HEK293T (cell line): ENCODE measurements at places on chromosomes 1 and 21.
A peak's percentile ranks its signal among the peaks of the same experiment; 100 is the strongest.

DNA sequence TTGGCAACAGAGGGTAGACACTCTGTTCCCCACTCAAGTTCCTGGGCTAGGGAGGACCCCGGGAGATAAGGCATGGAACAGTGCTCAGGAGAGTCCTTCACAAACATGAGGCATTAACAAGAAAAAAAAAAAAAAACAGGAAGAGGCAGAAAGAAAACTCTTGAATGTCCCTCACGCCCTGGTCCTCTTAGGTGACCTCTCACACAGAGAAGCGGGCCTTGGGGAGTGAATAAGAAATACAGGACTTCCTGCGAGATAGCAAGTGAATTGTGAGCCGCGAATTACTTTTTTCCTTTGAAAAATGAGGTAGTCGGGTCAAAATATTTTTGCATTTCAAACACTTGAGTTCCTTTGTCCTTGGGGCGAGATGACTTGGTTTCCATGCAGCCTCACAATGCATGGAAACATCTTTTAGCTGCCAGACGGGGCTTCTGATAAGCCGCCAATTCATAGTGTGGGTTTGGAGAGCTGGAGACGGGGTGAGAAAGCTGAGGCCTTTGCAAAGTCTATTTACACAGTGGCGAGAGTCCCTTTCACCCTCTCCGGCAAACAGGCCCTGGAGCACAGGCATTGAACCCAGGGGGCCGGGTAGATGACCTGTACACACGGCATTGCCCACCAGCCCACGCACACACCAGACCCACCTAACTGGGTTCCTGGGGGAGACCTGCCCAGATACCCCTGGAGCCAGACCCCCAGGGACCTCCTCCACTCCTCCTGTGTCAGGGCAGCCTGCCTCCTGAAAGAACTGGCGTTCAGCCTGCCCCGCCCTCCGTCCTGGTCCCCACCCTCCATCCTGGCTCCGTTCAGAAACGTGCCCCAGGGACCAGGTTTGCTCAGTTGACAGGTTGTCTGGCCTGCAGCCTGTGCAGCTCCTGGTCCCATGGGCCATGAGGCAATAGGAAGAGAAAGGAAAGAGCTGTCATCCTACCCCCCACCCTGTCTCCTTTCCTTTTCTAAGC lies 192.3 kb downstream of the PRDM16 start:
- no peak for DNase-seq

DNA sequence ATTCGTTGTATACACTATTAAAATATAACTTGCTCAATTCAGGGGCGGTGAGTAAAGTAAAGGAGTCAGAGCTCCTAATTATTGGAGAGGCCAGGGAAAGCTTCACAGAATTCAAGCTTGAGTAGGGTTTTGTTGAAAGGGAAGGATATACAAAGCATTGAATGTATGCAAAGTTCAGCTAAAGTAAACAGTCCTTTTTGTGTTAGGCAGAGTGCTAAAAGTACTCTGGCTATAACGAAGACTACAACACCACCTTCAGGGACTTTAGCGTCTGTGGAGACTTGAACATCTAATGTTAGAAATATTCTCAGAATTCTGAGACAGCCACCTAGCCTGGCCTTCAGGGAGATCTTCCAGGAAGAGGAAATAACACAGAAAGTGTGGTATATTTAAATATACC lies 1.1 kb downstream of the FALEC start:
- no peak for DNase-seq

DNA sequence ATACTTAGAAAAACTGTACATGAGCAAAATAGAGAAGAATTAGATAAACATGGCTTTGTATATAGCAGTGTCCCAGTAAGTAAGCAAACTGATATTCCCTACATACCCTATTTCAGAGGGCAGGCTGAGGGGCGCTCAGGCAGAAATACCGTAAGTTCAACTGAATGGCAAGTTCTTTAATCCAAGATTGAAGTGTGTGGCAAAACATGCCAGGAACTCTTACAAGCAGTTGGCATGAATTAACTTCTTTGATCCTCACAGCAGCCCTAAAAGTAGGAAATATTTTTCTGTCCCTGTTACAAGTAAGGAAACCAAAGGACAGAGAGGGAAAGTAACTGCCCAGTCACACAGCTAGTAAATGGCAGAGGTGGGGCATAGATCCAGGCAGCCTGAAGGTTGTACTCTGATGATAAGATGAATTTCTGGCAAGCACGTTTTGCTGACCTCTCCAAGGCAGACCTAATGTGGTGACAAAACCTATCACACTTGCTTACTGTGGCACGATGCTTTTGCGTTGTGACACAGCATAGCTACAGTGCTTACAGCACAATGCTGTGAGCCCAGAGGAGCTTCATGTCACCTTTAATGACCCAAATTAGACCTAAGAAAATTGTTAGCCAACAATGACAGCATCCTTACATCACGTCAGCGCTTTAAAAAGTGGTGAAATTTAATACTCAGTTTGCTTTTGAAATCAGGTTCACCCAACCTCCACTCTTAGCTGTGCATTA lies 35.0 kb upstream of the THEM4 start:
- DNase-seq, result no peak

DNA sequence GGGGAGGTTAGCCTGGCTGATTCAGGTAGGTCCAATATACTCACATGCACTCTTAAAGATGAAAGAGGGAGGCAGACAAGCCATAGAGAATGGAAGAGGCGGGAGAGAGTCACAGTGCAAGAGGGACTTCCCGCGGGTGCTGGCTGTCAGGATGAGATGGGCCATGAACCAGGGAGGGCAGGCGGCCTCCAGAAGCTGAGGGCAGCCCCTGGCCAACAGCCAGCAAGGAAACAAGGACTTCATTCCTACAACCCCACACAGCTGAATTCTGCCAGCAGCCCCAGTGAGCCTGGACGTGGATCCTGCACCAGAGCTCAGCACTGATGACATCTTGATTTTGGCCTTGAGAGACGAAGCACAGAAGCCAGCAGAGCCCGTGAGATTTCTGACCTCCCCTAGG lies 15.1 kb upstream of the B3GALT5 start:
- DNase-seq, result no peak

DNA sequence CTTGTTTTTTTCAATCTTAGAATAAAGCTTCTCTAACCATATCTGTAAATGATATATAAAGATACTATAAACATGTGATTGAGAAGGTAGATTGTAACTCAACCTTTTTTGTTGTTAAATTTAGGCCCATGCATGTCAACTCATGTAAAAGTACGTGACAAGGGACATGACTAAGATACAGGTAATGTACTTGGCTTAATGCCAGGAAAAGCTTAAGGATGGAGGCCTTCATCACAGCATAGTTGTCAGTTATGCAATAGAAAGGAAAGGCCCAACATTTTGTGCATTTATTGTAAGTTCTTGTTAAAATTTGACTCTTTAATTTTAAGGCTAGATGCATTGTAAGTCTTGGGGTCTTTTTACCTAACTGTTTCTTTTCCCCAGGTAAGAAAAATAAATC lies 305.1 kb downstream of the LTN1 start:
- no peak for DNase-seq

DNA sequence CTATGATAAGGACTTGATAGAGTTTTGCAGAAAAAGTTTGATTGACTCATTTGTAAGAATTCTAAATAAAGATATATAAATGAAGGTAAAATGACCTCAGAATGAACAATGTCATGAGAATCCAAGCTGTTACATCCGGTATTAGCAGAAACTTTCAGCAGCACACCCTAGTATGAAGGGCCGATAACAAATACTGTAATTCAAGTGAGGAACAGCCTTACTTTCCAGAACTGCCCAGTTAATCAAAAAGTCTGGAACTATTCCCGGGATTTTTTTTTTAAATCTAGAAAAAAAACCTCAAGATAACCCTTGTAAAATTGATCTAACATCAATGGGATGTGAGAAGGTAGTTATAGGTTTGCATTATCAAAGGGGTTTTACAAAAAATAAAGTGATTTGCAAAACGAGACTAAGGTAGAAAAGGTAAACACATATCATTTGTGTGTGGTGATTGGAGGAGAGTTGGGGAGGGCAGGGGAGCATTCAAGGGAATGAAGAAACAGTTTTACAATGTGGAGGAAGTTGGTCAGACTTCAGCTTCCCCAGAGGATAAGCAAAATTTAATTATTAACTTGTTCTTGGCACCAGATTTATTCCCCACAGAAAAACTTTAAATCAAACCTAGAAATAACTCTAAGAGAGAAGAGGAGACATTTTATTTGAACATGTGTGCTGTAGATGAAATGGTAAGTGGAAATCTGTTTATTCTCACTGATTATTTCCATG lies 75.9 kb upstream of the VCAM1 start:
- DNase-seq, result no peak

DNA sequence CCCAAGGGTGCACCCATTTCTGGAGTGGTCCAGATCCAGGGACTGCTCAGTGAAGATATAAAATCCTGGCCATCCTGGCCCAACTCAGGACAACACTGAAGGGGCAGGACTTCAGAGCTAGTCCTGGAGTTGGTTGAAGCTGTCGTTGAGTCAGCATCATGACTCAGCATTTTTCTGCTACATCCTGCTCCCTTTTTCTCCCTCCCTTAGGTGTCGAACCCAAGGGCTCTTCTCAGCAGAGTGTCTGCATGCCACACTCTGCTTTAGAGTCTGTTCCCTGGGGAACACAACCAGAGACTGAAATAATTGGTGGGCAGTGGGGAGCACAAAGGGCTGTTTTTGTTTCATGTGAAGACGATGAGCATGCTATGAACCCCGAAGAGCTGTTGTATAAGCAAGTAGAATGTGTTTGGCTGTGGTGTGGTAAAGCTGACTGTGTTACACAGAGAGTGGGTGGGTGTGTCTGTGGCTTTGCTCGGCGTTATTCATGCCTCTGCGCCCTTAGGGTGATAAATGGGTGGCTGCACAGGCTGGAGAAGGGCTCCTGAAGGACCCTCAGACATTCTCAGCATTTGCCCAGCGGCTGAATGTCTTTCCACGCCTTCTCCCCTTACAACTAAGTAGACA lies 167.2 kb downstream of the CYYR1 start:
- peak; percentile 22 for DNase-seq

DNA sequence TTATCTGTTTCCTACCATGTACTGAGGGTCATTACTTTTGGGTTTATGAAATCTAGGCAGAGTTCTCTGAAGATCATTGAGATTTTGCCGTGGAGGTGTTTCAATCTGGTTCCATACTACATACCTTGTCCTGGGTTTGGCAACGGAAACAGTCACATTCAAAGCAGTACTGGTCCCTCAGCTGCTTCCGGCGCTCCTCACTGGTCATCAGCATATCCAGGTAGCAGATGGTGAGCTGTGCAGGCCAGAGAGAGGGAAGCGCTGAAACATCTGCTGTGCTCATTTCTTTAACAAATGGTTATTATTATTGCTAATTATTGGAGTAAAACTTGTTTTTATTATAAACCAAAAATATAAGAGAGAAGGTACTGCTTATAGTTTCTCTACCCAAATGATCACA lies 591.7 kb downstream of the SMYD3 start:
- DNase-seq, result no peak
